ENCODE measurements at places on chromosomes 6 and 20.

DNA sequence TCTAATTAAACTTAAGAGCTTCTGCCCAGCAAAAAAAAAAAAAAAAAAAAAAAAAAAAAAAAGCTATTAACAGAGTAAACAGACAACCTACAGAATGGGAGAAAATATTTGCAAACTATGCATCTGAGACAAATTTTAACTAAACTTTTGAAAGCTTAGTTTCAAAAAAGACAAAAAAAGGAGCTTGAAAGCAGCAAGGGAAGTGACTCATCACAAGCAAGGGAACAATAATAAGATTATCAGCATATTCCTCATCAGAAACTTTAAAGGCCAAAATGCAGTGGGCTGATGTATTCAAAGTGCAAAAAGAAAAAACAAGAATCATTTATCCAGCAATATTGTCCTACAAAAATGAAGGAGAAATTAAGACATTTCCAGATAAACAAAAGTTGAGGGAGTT, 158.6 kb downstream of the RNF144B start:
- no peak for DNase-seq

GRCh38 chr20:37348792-37349516, 3.0 kb downstream of the SRC start:
- DNase-seq, result no peak

DNA sequence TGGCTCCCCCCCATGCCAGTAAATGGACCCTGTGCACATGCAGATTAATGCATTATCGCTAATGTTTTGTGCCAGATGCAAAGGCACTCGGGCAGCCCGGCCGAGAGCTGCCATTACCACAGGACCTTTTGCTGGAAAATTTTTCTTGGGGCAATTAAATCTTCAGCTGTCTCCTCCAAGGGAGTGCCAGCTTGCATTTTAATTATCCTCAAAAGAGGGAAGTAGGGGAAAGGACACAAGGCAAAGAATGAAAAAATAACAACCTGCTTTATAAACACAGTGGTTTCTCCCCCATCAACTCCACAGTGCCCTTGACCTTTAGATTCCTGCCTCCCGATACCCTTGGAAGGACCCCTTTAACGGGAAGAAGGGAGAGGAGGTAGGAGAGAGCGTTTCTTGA, 48.2 kb downstream of the PDYN start:
- DNase-seq, result no peak

DNA sequence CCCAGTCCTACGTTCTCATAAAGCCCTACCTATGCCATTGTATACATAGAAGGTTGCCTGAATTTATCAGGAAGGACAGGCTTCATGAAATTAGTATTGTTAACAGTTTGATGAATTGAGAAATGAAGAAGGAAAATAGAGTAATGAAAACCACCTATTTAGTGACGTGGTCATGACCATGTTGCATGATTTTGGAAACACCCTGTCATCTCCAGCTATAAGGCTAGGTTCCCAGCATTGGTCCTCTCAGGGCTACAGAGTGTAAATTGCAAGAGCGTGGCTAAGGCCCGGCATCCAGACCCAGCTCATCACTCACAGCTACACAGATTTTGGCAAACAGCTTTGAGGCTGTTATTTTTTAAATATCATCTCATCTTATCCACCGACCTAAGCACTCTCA, 203.6 kb downstream of the MEI4 start:
- no peak for DNase-seq

DNA sequence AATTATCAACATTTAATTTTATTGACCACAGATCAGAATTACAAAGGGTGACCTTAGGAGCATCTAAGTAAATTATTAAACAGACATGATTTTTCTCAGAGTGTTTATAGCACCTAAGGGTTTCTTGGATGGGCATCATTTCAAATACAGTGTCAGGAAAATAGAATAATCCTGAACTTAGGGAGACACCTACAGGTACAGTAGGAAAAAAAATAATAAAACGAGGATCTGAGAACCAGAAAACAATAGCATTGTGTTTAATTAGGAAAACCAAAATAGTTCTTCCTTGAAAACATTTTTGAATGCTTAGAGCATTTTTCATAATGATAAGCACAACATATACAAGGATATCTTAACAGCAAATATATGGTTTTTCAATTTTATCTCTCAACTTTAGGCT, 39.2 kb downstream of the MMUT start:
- DNase-seq, result no peak

DNA sequence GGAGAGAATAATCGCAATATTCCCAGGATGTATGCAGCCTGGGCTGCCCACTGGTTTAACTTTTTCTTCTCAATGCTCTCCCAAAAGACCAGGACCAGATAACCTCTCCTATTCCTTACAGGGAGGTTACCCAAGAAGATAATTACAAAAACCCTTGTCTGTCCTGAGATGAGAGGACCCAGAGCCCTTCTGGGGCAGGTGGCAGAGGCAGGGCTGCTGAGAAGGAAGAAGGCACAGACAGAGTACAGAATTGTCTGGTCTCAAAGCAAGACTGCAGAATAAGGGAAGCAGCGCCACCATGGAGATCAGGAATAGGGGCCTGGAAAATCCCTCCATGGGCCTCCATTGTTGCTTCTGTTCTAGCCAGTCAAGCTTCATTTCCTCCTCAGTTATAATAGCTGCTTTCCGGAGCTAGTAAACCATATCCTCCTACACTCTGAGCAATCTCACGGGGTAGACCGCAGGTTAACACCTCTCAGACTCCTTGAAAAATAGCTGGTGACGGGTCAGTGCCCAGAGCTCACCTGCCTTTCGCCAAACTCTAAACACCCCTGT, 463 bp upstream of the HLA-DMB start:
- DNase-seq, result peak; percentile 31

DNA sequence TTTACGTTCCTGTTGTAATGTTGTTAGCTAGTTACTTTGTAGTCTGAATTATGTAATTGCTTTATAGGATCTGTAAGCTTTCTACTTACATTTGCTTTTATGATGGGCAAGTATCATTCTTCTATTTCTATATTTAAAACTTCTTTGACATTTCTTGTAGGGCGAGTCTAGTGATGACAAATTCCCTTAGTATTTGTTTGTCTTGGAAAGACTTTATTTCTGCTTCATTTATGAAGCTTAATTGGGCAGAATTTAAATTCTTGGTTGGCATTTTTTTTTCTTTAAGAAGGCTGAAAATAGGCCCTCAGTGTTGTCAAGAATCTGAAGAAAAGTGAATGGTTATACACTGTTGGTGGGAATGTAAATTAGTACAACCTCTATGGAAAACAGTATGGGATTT, 506.3 kb downstream of the TENT5A start:
- DNase-seq, result no peak

GRCh38 chr6:16334671-16335070, 96.3 kb downstream of the GMPR start:
- no peak for DNase-seq

DNA sequence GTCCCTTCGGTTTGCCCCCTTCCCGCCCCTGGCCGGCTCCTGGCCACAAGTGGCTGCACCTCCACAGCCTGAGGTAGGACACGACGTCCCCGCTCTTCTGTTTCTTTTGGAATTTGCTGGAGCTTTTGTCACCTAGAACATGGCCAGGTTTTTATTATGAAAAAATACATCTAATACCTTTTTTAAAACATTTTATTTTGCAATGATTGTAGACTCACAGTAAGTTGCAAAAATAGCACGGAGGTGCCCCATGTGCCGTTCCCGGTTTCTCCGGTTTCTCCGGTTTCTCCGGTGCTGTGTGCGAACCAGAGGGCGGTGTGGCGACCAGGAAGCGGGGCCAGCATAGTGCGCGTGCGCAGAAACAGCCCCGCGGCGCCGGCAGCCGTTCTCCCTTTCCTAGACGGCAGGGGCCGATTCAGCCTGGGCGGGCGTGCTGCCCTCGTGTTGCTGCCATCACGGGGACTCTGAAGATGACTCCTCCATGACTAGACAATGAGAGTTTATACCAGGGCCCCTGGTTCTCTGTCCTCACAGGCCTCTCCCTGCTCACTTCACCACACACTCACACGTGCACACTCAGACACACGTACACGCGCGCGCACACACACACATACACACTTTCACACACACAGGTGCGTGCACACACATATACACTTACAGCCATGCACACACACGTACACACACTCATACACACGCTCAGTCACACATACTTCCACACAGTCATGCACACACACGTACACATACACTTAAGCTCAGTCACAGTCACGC, 102.1 kb downstream of the TMEM242 start:
- peak; percentile 76 for DNase-seq

- DNase-seq, result no peak
Measured at GRCh38 chr6:129032602-129033001, 149.7 kb downstream of the LAMA2 start.

GRCh38 chr6:42073287-42073686, 23.0 kb downstream of the TAF8 start:
- no peak for DNase-seq

DNA sequence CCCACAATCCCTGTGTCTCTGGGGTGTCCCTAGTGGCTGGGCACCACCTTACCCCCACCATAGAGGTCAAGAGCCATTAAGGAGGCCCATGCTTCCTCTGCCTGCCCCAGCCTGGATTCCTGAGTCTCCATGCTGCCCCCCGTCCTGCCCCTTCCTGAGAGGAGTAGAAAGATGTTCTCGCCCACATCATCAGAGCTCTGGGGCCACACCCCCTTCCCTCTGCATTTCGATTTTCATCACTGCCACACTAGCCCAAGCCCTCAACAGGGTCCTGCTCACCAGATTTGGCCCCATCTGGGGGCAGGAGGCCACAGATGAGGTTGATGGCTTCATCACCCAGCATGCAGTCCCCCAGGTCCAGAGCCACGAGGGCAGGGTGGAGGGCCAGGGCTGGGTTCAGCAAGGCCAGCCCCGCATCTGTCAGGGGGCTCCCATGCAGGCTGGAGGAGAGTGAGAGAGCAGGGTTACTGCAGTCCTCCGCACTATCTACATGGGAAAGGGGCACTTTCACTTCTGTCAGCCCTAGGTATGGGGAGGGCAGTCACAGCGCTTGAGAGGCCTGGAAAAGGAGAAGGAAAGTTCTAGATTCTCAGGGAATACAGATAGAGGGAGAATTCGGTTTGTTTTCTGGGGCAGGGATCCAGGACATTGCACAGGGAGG, 1.5 kb downstream of the LRRC73 start:
- DNase-seq, result no peak

GRCh38 chr6:142925575-142926110, 19.3 kb downstream of the HIVEP2 start:
- no peak for DNase-seq

GRCh38 chr6:155455766-155456165, at the start of gene NOX3:
Gene NOX3 (minus strand): TSS chr6:155455839. CDS start chr6:155455800, 39 bp downstream.
- no peak for DNase-seq

GRCh38 chr6:150312844-150313584, 55.8 kb upstream of the IYD start:
- DNase-seq, result no peak

DNA sequence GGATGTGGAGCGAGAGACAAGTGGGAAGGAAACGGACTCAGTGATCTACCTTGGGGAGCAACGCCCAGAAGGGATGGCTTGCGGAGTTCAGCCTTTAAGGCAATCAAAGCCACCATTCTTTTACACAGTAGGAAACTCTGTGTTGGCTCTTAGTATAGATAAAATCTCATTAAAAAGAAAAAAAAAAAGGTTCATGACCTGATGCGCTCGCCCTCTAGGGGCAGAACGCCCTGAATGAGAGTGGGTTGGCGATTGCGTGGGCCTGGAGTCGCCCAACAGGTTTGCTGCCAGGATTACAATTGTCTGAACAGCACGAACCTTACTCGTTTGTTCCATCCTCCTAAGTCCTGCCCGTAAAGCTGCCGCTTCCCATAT, 1.2 kb downstream of the TPD52L1 start:
- no peak for DNase-seq

GRCh38 chr20:14235355-14235754, 102.1 kb downstream of the FLRT3 start:
- DNase-seq, result no peak

- DNase-seq, result no peak
Measured at GRCh38 chr6:51954681-51955080, 132.7 kb downstream of the PKHD1 start.

GRCh38 chr20:56518721-56519398, 5.7 kb upstream of the FAM209A start:
- no peak for DNase-seq

DNA sequence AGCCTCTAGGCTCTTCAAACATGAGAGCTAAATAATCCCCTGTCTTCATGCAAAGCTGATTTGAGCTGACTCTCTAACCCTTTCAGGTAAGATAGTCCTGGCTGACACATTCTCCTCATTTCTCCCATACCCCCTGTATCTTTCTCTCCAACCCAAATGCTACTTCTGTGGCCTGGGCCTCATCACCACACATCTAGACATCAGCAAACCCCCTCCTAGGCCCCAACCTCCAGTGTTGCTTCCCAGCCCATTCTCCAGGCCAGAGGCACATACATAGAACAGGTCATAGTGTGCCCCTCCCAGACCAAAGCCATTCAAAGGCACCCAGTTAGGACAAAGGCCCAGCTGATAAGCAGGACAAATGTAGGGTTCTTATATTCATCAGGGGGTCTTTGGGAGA, 84.9 kb downstream of the ANKRD60 start:
- DNase-seq, result no peak

DNA sequence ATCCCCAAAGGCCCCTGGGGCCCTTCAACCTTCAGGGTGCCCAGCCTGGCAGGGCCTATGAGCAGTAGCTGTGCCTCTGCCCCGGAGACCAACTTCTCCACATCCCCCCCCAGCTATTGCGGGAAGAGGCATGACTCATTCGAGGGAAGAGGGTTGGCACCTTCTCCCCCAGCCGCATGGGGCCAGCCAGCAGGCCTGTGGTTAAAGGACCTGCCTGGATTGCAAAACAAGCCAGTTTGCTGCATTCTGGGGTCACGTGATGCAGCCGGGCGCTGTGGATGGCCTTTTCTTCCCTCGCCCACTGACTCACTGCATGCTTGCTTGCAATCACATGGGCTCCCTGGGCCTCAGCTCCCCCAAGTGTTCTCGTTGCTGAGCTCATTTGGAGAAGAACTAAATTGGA, 182.5 kb downstream of the MAFB start:
- DNase-seq, result no peak

DNA sequence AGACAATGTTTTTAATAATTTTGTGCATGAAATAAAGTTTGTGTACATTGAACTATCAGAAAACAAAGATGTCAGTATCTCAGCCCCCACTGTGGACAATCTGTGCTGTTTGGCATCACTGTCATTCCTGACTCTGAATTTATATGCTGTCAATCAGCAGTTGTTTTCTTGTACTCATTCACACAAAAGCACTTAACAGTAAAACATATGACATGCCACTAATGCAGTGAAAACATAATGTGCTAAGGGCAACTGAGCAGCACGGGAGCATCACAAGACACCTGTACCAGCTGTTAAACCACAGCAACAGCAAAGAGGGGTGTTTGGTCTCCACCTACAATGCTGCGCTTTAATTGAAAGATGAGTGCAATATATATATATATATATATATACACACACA, 647.8 kb upstream of the SLC35B3 start:
- DNase-seq, result no peak

DNA sequence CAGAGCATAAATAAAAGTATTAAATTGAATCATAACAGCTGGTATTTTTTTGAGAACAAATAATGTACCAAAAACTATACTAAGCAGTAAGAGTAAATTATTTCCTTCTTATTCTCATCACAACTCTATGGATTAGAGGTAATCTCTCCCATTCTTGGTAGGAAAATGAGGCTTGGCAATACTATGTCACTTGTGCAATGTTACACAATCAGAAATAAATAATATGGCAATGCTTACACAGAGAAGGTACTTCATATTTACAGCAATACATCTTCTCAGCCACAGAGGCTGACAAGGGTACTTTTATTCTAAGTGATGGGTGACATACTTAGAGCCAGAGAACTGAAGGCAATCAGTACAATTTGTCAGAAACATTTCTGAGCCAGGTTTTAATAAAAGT, 3.9 kb downstream of the DST start:
- no peak for DNase-seq
